CD4-positive, alpha-beta memory T cell (primary cell): ENCODE measurements at places on chromosomes 5 and 9. TPM values are rescaled to one million over a fixed set of nuclear protein-coding genes. Genes with fewer than 3 reads are reported as not detected.

Gene THBS4
- total RNA-seq = 0.47 TPM

DNA sequence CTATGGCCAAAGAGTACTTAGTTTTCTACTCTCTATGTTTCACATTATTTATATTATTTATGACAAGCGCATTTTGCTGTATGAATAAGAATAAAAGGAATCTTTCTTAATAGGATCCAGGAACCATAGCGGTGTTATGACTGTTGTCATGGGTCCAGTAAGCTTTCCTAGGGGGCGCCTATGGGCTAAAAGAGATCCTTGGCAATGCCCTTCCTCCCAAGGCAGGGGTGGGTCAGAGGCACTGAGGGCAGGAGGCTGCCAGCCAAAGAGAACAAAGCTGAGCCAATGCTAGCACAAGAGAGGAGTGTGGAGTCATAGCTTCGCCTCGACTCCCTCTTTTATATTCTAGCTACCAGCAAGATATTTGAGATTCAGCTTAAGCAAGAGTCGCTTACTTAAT, 98.4 kb upstream of the GNAQ start:
- no peaks in the 10 kb centered on the region for H3K36me3 ChIP-seq
- no peak for DNase-seq
- H3K4me3 ChIP-seq = no peak overlapping the region

Gene NMUR2
- total RNA-seq = not detected

Gene SLC25A2
- total RNA-seq = 0.91 TPM

DNA sequence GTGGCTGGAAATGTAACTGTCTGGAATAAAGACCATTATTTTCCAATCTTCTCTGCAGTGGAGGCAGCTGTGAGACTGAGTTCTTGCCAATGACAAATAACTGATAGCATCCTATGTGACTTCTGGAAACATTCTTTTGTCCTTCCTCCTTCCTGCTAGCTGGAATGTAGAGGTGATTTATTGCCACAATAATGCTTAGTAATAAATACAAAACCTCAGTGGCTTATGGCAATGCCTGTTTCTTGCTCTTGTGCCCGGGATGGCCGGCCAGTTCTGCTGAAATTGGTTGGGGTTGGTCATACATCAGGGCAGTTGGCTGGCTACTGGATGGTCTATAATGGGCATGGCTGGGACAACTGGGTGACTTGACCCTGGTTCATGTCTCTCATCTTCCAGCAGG, 12.2 kb upstream of the TEX48 start:
- no peaks in the 10 kb centered on the region for H3K36me3 ChIP-seq
- no peak overlapping the region for H3K27ac ChIP-seq
- no peaks in the 10 kb centered on the region for H3K27me3 ChIP-seq
- peaks cover 56% of the 10 kb centered on the region for H3K4me1 ChIP-seq
